ENCODE measurements at places on chromosomes 16 and 17. TPM values are rescaled to one million over a fixed set of nuclear protein-coding genes. Genes with fewer than 3 reads are reported as not detected.

DNA sequence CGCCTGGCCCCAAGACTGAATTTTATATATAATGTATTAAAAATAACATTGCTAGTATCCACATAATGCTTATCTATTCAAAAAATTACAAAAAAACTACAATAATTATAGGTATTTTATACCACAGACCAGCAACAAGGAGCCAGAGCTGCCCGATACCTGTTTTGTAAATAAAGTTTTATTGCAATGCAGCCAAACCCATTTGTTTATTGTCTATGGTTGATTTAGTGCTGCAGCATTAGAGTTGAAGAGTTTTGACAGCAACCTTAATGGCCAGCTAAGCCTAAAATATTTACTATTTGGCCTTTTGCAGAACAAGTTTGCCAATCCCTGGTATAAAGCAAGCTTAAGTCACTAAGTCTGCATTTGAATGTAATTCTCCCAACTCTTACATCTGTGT lies 5.6 kb downstream of the MEIOC start:
- no peak for DNase-seq

DNA sequence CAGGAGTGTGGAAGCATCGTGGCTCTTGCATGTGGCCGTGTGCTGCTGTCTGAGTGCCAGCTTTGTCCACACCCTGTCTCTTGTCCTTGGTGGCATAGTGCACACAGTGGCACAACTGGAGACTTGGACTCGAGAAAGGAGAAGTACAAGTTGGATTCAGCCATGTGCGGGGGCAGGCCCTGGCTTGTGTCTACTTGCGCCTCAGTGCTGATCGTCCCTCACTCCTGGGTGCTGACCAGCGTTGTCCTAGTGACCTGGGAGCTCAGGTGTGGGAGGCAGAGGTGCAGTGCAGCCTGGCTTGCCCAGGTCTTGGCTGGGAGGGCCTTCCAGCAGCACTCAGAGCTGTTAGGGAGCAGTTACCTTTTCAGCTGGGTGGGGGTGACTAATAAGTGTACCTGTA lies 20.6 kb downstream of the MPRIP start:
- no peak for DNase-seq

Gene FKBP10
- 125 TPM for polyA plus RNA-seq

- no peak for DNase-seq
These were observed 507 bp downstream of the SERPINF1 start for GRCh38 chr17:1762233-1762900.

Gene TSPOAP1
- polyA plus RNA-seq, result 34.2 TPM

Gene LYRM9
- polyA plus RNA-seq, result 21.6 TPM

Gene KAT2A
- polyA plus RNA-seq, result 52.3 TPM

Gene ZFHX3
- 16.5 TPM for polyA plus RNA-seq

Gene TP53TG3B
- polyA plus RNA-seq, result not detected

Gene EVI2B
- 2.7 TPM for polyA plus RNA-seq

Gene TRPV2
- polyA plus RNA-seq, result 2.3 TPM
